ENCODE measurements at places on chromosomes 1 and 21. TPM values are rescaled to one million over a fixed set of nuclear protein-coding genes. Genes with fewer than 3 reads are reported as not detected.

DNA sequence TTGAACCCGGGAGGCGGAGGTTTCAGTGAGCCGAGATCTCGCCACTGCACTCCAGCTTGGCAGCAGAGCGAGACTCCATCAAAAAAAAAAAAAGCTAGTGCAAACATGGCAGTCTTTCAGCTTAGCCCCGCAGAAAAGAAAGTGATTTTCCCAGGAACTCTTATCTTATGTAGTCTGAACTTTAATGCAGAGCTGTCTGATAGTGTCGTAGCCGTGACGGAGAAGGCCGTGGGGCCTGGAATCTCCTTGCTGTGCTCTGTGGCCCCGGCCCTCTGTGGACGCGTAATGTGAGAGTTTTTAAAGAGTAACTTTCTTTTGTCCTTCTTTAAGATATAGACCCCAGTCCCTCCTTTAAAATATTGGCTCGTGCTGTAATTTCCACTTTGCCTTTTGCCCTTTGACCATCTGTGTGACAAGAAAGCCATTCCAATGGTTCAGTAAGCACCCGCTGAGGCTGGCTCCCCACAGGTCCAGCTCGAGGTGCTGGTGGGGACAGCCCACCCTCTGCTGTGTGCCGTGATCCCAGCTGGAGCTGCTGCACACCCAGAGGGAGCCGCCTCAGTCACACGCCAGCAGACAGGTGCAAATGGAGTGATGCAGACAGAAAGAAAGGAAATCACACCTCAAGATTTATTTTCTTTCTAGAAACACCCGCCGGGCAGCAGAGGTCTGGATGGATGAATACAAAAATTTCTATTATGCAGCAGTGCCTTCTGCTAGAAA is 164.0 kb downstream of the PGBD5 start:
- no peak for DNase-seq

GRCh38 chr1:172742599-172743500 is 83.9 kb downstream of the FASLG start:
- no peak for DNase-seq

DNA sequence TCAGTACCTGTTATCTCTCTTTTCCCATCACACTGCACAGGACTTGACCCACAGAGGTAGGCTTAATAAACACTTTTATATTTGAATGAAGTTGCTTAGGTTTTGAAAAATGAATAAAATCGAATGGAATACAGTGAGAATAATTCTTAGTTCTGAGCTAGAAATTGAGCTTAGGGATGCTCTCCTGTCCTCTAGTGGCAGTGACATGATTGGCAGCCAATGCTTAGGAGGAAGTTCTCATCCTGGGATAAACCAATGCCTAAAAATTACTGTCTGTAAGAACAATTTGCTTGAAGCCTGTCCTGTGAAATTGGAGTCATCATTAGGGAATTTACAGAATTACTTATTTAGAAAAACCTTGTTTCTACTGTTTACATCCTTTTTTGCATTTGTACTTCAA is 21.3 kb upstream of the CYP4X1 start:
- no peak for DNase-seq

DNA sequence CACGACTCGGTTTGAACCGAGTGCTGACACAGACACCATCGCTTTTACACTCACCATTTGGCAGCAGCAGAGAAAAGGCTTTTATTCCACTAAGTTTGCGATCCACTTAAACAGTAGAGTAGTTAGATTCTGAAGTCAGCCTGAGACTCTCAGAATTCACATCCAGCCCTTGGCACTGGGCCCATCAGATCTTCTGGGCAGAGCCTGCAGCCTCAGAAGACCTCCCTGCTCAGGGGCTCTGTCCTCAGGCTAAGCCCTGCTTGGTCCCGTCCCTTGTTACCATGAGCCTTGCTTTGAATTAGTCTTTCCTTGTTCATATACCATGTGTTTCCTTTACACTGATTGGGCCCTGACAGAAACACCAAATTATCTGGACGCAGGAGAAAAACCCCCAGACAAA is 41.4 kb upstream of the AJAP1 start:
- DNase-seq, result no peak

DNA sequence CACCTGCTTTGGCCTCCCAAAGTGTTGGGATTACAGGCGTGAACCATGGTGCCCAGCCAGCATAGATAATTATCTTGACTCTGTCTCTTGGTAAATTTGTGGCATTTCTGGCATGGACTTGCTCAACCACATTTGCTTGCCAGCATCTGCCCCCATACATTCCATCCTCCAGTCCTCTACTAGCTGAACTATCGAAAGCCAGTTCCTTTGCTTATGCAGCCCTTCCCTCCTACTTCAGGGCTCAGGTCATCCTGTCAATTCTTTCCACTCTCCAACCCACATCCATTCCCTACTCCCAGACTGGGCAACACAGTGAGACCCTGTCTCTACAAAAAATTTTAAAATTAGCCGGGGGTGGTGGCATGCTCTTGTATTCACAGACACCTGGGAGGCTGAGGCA is 13.0 kb upstream of the UQCRHL start:
- DNase-seq, result no peak

NPHS2 gene
- not detected for total RNA-seq

DLGAP3 gene
- 0.74 TPM for total RNA-seq

ASTN1 gene
- not detected for total RNA-seq

CELSR2 gene
- total RNA-seq, result 2.6 TPM

FAM131C gene
- 0.45 TPM for total RNA-seq

MROH9 gene
- not detected for total RNA-seq

All from activated naive CD8-positive, alpha-beta T cell treated with anti-CD3 and anti-CD28 coated beads for 36 hours (primary cell).